Subcutaneous preadipocyte (primary cell): ENCODE measurements at places on chromosomes 16 and 17. TPM values are rescaled to one million over a fixed set of nuclear protein-coding genes. Genes with fewer than 3 reads are reported as not detected.

The RDM1 gene
- total RNA-seq: 0.37 TPM in 1 of 2 replicates, not detected in the other

The TEKT5 gene
- 0.37 TPM in 1 of 2 replicates, not detected in the other for total RNA-seq

The KRT13 gene
- not detected in 2 replicates for total RNA-seq

The ZNF48 gene
- total RNA-seq: 5.5 and 6.5 TPM in 2 replicates

The WFIKKN2 gene
- not detected in 2 replicates for total RNA-seq

The WDR81 gene
- 46.9 and 47.4 TPM in 2 replicates for total RNA-seq

The LITAFD gene
- not detected in 2 replicates for total RNA-seq

The PPP1R1B gene
- 0.37 TPM in 1 of 2 replicates, not detected in the other for total RNA-seq

The PIPOX gene
- total RNA-seq: 1.4 and 1.5 TPM in 2 replicates

The CLEC10A gene
- total RNA-seq: not detected in 2 replicates

The IFI35 gene
- total RNA-seq: 17.2 and 33.1 TPM in 2 replicates

The NHERF2 gene
- total RNA-seq: 4.8 and 5.1 TPM in 2 replicates

The SLFN13 gene
- 1.5 and 5.1 TPM in 2 replicates for total RNA-seq

The ADAP2 gene
- 0.37 and 1.4 TPM in 2 replicates for total RNA-seq

The GNGT2 gene
- total RNA-seq: not detected in 2 replicates

The INCA1 gene
- 0.37 TPM in 1 of 2 replicates, not detected in the other for total RNA-seq

The FN3K gene
- 1.8 and 2.2 TPM in 2 replicates for total RNA-seq

The CLN3 gene
- total RNA-seq: 13.2 and 14.3 TPM in 2 replicates

The CDRT15 gene
- not detected in 2 replicates for total RNA-seq

The LYRM9 gene
- 2.3 and 5.9 TPM in 2 replicates for total RNA-seq

The MAF gene
- total RNA-seq: 1.2 and 18.7 TPM in 2 replicates

The C16orf90 gene
- not detected in 2 replicates for total RNA-seq

The DNAAF8 gene
- 0.37 and 0.59 TPM in 2 replicates for total RNA-seq

The SDR42E2 gene
- under 0.01 TPM in 2 replicates for total RNA-seq

The XYLT1 gene
- 47.8 and 70.6 TPM in 2 replicates for total RNA-seq

The CRISPLD2 gene
- 6.5 and 54.4 TPM in 2 replicates for total RNA-seq

The P2RX1 gene
- not detected in 2 replicates for total RNA-seq

The FLOT2 gene
- 32.1 and 36.7 TPM in 2 replicates for total RNA-seq

The KRT25 gene
- not detected in 2 replicates for total RNA-seq

The HOXB13 gene
- under 0.01 TPM in 1 of 2 replicates, not detected in the other for total RNA-seq

The LDHD gene
- 0.39 and 1.1 TPM in 2 replicates for total RNA-seq
